A549 (cell line): ENCODE measurements at places on chromosomes 16 and 17. TPM values are rescaled to one million over a fixed set of nuclear protein-coding genes. Genes with fewer than 3 reads are reported as not detected.

Gene CD300E
- polyA plus RNA-seq, result not detected in 3 replicates

- no peak for DNase-seq
Measured at GRCh38 chr16:84455031-84455430, 49.4 kb downstream of the MEAK7 start.

DNA sequence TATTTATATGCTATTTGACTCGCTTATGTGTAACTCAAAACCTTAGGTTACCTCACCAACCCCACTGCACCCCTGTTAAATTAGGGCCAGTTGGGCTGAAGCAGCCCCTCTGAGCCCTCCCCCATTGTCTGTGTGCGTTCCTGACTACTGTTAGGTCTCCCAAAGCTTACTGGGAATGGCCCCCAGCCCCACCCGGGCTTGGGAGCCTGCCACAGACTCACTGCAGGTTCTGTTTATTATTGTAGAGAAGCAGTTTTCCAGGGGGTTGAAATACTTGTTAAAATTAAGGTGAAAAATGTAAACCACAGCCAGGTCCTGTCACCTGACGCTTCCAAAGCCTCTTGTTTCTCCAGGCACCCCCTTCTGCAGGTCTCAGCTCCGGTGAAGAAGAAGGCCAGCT lies 151.7 kb downstream of the FOXL1 start:
- DNase-seq, result no peak

Gene OR2C1
- polyA plus RNA-seq, result not detected in 3 replicates

Gene P2RX5
- polyA plus RNA-seq, result 10.6 to 13.3 TPM (median 11.8 TPM) in 3 replicates

GRCh38 chr16:68469796-68470460 lies 21.6 kb upstream of the SMPD3 start:
- DNase-seq, result no peak

DNA sequence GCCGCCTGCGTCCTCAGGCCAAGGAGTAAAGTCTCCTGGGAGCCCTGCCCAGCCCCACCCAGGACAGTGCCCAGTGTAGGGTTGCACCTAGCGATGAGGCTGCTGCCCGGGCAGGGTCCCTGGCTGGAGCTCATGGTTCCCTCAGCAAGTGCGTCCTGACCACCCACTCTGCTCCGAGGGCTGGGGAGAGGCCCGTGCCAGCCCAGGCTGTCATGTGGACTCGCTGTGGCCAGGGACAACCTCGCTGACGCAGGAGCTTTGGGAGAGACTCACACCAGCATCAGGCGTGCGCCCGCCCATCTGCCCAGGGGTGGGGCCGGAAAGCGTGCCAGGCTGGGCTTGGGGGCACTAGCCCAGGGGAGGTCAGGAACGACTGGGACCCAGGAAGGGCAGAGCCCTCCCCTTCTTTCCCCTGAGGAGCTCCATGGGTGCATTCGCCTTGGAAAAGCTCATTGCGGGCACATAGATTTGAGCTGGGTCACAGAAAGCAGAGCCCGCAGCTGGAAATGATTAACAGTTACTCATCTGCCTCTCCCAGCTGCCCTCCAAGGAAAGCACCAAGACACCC lies 19.7 kb downstream of the DPEP1 start:
- peak; percentile 72 for DNase-seq

- DNase-seq, result no peak
Measured at GRCh38 chr17:75640556-75641119, 7.4 kb downstream of the SMIM5 start.

GRCh38 chr16:12871784-12872183 lies 29.6 kb upstream of the SHISA9 start:
- DNase-seq, result no peak

GRCh38 chr16:86726340-86726739 lies 148.0 kb downstream of the FOXL1 start:
- DNase-seq, result no peak

GRCh38 chr17:66123163-66123562 lies 68.8 kb downstream of the CEP112 start:
- DNase-seq, result no peak

Gene KCNJ12
- polyA plus RNA-seq, result 0.44 to 0.54 TPM (median 0.46 TPM) in 3 replicates

DNA sequence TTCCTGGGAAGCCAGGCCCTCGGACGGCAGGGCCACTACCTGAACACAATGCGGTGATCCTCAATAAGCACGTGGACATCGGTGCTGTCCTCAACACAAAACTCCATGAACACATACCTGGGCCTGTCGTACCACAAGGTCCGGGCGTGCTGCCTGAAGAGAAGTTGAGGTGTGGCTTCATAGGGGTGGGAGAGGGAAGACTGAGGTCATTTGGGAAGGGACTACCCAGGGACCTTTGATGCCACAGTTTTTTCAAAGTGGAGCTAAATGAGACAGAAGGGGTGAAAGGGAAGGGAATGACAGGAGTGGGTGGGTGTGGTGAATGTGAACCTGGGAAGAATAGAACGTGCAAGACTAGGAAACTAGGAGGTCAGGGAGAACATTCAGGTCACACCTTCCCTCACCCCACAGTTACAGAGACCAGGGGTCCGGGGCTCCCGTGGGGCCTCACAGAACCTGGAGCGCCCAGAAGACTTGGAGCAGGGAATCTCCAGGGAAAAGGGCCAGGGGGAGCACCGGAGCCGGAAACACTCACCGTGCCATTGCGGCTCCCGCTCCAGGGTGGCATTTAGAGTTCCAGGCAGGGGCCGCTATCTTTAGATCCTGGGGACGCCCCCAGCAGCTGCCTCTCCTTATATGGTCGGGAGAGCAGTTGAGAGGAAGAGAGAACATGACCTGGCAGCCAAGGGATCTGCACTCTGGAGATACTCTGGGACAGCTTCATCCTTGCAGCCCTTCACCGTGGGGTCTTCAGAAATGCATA lies at the start of gene PTGES3L:
Gene PTGES3L (minus strand): TSS at position 570 of the 763 bp plus-strand sequence. CDS start 27 bp downstream, at position 543.
- peak; percentile 48 for DNase-seq

DNA sequence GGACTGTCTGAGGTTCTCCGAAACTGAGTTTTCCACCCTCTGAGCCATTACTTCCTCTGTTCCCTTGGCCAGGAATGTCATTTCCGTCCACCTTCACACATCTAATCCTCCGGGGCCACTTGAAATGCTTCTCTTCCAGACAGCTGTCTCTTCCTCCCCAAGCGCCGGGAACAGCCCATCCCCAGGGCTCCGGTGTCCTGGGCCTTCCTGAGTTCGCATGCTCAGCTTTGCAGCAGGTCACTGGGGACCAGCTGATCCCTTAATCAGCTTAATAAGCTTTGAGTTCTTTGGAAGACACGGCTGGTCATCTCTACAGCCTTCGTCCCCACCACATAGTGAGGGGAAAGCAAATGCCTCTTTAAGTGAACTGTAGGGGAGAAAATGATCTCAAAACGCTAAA lies 123.4 kb downstream of the DYNLRB2 start:
- DNase-seq, result no peak

Gene JPT1
- polyA plus RNA-seq, result 623 to 739 TPM (median 629 TPM) in 3 replicates
